Stimulated activated CD8-positive, alpha-beta memory T cell treated with anti-CD3 and anti-CD28 coated beads, Interleukin-4, amount 100 ng/mL, for 24 hours (primary cell): ENCODE measurements at places on chromosomes 1 and 21.

GRCh38 chr21:44349416-44349846 lies 4.0 kb upstream of the TRPM2 start:
- no peak for DNase-seq

DNA sequence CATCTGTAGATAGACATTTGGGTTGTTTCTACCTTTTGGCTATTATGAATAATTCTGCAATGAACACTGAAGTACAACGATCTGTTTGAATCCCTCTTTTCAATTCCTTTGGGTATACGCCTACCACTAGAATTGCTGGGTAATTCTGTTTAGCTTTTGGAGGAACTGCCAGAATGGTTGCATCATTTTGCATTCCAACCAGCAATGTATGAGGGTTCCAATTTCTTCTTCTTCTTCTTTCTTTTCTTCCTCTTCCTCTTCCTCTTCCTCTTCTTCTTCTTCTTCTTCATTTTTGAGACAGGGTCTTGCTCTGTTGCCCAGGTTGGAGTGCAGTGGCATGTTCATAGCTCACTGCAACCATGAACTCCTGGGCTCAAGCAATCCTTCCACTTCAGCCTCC lies 13.8 kb upstream of the THEM5 start:
- DNase-seq, result no peak

GRCh38 chr1:159594625-159595405 lies 7.2 kb downstream of the APCS start:
- no peak for DNase-seq

- DNase-seq, result no peak
These were observed 139.8 kb upstream of the ST6GALNAC5 start for GRCh38 chr1:76727520-76727919.

- DNase-seq, result no peak
These were observed 56.9 kb upstream of the TMPRSS2 start for GRCh38 chr21:41564871-41565274.

DNA sequence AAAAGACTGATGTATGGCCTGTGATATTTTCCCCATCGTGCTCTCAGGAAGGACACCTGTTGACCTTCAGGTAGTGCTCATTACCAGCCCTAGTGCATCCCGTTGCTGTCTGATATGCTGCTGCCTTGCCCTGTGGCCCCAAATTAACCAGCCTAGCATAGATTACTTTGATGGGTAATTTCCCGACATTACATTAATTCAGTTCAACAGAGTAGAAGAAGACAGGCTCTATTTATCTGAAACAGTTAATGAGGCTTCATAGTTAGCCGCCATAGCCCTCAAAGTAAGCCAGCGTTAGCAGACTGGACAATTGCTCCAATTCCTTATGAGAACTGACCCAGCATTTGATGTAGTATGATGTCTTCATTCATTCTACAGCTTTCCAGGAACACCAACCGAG lies 257.6 kb downstream of the OLFM3 start:
- DNase-seq, result no peak

DNA sequence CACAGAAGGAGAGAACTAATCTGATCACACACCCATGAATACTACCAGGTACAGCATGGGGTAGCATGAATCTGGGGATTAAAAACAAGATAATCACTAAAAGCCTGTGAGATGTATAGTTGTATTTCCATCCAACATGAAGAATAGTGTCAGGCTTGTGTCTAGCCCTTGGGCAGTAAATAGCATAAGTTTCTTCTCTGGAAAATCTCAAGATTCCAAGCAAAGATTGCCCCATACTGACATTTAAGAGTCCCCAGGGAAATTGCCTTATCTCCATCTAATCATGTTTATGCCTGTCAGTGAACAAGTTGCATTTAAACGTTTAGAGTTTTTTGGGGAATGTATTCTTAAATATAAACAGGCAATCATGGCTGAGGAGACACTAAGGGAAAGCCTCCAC lies 109.2 kb upstream of the SERTAD4 start:
- DNase-seq, result no peak

DNA sequence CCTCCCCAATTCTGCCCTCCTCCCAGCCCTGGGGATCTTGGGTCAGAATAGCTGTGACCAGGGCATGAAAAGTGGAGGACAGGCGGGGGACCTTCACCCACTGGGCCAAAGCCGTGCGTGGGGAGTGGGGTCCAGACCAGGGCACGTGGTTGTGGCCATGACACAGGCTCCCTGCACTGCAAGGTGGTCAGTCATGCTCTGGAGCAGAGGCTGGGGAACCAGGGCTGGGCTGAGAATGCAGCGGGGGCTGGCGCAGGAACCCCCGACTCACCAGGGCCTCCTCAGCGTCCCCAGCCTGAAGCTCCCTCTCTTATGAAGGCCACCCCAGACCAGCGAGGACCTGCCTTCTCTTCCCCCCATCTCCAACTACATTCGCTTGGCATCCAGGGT lies 2.7 kb downstream of the DVL1 start:
- DNase-seq, result no peak

GRCh38 chr1:102186536-102186935 lies 189.8 kb upstream of the OLFM3 start:
- no peak for DNase-seq

DNA sequence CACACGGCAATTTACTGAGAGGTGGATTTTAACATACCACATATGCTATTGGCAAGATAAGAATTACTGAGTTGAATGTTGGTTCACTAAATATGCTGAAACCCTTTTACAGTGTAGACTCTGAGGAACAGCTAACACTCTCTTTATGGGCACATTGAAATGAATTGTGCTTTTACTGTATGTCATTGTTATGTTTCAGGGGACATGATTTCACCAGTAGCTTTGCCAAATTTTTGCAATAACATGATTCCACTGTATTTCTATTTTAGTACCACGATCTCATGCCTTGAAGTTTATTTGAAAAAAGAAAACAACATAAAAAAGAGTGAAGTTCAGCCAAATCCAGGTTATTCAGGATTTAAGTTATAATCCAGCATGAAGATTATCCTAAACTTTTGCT lies 188.5 kb downstream of the HLX start:
- DNase-seq, result no peak

GRCh38 chr1:94679332-94680038 lies 137.9 kb upstream of the F3 start:
- DNase-seq, result no peak

DNA sequence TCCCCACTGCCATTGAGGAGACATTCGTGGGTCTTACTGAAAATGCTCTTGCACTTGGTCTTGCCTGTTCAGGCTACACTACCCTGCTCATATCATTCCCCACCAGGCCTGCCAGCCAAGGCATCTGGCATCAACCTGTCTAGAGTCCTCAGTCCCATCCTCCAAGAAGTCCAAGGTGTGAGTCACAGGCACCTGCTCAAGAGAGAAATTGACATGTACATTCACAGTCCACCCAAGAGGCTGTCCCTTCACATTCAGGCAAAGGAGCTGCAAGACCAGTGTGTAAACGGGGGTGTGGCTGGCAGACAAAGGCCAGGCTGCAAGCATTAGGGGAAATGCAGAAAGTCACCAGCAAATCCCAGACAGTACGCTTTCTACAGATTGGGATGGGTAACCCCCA lies 13.1 kb upstream of the PLA2G2C start:
- no peak for DNase-seq

DNA sequence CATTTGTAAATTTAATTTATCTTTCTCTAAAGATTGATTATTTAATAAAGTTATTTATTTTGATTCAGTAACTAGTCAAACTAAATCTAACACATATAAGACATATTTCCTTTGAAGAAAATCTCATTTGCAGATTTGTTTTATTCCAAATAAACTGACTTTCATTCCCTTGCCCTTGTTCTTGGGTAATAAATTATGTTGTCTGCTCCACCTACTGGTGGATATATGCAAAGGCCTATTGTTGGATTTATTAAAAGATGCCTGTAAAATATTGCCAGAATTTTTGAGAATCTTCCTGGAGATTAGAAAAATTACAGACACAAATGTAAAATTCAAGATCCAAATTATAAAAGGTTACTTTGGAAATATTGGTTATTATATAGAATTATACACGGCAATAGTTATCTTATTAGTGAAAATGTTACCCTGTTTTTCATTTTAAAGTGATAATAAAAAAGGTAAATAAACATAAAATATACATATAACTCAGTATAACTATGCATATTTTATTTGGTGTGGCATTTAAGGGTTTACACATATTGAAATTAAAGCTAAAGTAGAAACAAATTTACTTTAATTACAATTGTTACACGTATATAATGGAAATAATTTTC lies 116.1 kb downstream of the SPATA17 start:
- no peak for DNase-seq

GRCh38 chr1:67138813-67139499 lies 4.2 kb upstream of the C1orf141 start:
- DNase-seq, result no peak

- no peak for DNase-seq
These were observed 127.2 kb downstream of the LACTBL1 start for GRCh38 chr1:22845398-22845935.

DNA sequence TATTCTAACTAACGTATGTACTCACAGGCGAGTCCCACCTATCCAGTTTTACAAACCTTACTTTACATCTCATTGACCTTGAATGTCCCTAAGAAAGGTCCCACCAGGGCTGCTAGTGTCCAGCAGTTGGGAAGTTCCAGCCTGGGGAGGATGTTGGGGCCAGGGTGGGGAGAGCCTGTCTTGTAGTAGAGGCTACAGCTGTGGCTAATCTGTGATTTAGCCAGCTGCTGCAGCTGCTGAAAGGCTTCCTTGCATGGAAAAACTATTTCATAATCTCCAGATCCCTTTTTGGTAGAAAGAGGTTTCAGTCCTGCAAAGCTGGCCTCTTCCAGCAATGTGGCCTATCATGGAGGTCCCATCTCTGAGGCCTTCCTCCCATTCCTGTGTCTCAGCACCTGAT lies 23.1 kb downstream of the TNN start:
- no peak for DNase-seq

DNA sequence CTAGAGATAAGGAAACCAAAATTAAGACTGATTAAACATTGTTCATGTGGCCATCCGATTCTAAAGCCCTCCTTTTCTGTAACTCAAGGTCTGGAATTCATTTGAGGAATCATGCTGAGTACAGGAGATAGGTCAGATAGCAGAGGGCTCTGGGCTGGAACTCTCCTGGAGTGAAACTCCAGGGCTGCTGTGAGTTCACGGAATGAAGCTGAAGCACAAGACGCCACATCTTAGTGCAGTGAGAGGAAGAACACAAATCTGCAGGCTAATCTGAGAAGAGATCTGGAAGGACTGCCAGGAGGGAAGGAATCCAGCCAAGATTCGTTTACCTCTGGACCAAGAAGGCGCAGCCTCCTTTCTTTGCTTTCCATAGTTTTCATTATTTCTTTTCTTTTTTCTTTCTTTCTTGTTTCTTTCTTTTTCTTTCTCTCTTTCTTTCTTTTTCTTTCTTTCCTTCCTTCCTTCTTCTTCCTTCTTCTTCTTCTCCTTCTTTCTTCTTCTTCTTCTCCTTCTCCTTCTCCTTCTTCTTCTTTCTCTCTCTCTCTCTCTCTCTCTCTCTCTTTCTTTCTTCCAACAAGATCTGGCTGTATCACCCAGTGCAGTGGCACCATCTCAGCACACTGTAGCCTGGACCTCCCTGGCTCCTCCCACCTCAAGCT lies 74.8 kb upstream of the ATP1B1 start:
- no peak for DNase-seq

DNA sequence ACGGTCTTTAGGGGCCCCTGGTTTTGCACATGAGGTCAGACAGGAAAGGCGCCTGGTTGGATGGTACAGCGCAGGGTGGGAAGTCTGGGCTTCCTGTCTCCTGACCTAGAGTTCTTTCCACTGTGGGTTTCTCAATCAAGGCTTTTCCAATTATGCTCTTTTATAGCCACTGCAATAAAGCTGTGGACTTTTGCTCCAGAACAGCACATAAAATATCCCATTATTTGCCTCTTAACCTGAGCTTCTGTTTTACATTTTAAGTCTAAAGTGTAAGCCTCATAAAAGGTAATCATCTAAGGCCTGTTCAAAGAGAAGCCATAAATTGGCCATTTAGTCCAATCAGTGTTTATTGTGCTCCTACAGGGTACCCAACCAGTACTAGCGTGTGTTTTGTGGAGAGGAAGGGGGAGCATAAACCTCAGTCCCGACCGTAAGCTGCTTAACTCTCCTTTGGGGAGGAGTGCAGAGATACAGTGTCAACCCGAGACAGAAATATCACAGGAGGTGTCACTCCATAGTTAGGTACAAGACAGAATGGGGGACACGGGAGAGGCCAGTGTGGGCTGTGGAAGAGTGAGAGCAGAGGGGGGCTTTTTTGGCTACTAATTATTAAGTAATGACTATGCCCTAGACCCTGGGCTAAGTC lies 270.0 kb downstream of the TRABD2B start:
- DNase-seq, result no peak

DNA sequence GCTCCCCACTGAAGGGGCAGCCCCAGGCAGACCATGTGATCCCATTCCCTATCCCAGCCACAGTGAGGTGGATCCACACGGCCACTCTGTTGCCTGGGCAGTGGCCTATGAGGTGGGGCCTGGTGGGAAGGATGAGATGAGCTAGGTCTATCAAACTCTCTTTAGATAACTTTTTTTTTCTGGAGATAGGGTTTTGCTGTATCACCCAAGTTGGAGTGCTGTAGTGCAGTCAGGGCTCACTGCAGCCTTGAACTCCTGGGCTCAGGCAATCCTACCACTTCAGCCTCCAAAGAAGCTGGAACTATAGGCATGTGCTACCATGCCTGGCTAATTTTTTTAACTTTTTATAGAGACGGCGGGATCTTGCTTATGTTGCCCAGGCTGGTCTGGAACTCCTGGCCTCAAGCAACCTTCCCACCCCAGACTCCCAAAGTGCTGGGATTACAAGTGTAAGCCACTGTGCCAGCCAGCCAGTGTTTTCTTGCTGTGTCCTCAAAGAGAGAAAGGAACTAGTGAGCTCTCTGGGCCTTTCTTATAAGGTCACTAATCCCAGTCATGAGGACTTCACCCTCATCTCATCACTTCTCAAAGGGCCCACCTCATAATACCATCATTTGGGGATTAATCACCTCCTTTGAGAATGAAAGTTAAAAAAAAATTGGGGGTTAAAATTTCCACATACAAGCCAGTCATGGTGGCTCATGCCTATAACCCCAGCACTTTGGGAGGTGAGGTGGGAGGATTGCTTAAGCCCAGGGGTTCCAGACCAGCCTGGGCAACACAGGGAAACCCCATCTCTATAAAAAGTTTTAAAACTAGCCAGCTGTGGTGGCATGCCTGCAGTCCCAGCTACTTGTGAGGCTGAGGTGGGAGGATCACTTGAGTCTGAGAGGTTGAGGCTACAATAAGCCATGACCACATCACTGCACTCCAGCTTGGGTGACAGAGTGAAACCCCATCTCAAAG lies 36.6 kb downstream of the H3-3A start:
- DNase-seq, result no peak

GRCh38 chr1:155255243-155256007 lies at the start of gene ENTREP3:
TSS of gene ENTREP3 (minus strand) at chr1:155255483. CDS start at chr1:155254877, 606 bp downstream.
- peak; percentile 71 for DNase-seq

GRCh38 chr1:234505769-234506102 lies 26.8 kb upstream of the TARBP1 start:
- no peak for DNase-seq

DNA sequence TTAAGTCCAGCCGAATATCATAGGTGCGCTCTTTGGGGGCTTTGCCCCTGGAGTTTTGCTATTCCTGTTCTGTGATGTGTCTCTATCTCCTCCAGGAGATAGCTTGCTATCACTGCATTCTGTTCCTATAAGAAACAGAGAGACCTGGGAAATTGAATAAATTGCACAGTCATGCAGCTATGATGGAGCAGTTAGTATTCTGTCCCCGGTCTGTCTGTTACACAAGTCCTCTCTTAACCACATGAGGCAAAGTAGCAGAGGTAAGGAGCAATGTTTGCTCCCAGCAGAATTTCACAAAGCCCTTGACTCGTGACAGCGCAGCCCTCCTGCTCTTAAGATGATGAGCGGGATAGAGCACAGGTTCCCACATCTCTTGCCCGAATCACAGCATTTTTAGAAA lies 63.9 kb upstream of the GRHL3 start:
- DNase-seq, result no peak

GRCh38 chr1:68796888-68797287 lies 300.0 kb upstream of the DEPDC1 start:
- DNase-seq, result no peak
